ENCODE measurements at places on chromosomes 12 and 14. TPM values are rescaled to one million over a fixed set of nuclear protein-coding genes. Genes with fewer than 3 reads are reported as not detected.

DNA sequence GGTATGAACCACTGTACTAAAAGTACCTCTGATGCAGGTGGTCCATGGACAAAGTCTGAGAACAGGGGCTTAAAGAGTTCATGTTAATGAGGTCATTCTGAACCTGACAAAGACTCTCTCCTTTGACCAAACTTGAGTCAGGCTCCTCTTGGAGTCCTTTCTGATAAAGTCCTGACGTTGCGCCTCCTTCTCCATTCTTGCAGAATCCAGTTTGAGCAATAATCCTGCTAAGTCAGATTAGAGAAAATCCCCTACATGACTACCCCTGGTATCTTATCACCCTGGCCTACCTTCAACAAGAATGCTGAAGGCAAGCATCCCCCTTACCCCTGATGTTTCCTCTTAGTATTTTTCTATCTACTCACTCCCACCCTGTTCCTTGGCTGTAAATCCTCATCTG lies 46.0 kb upstream of the ISM2 start:
- DNase-seq: no peak
- H3K27me3 ChIP-seq: no peaks in the 10 kb centered on the region
- H3K4me1 ChIP-seq: no peaks in the 10 kb centered on the region
- H3K4me3 ChIP-seq: no peak overlapping the region
- H3K36me3 ChIP-seq: no peaks in the 10 kb centered on the region

DNA sequence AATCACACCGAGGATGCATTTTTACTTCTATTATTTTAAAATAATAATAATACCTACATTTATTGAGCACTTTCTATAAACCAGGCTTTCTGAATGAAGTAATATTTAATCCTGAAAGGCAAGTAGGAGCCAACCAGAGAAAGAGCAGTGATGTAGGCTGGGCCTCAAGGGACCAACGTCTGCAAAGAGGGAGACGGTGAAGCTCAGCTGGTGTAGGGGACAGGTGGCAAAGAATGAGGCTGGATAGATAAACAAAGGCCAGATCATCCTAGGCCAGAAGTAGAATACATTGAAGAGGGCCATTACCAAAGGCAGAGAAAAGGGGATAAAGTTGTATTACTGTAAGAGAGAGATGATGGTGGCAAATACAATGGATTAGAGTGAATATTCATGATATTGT lies 810 bp upstream of the TMBIM4 start:
- peak overlapping the region; percentile 79 for H3K4me3 ChIP-seq
- H3K27me3 ChIP-seq: no peaks in the 10 kb centered on the region
- H3K36me3 ChIP-seq: no peaks in the 10 kb centered on the region
- no peak overlapping the region for H3K27ac ChIP-seq

GRCh38 chr14:103520657-103521437 lies 1.8 kb downstream of the CKB start:
- peak overlapping the region; percentile 61 for H3K4me3 ChIP-seq
- peaks cover 10% of the 10 kb centered on the region for H3K4me1 ChIP-seq
- peak overlapping the region; percentile 11 for H3K27ac ChIP-seq
- DNase-seq: peak; percentile 92
- H3K27me3 ChIP-seq: no peaks in the 10 kb centered on the region

GRCh38 chr12:42996869-42997431 lies 407.4 kb upstream of the PRICKLE1 start:
- H3K4me3 ChIP-seq: no peak overlapping the region
- H3K4me1 ChIP-seq: no peaks in the 10 kb centered on the region
- no peak for DNase-seq
- H3K27me3 ChIP-seq: no peaks in the 10 kb centered on the region
- H3K36me3 ChIP-seq: no peaks in the 10 kb centered on the region

- no peak overlapping the region for H3K27ac ChIP-seq
- no peaks in the 10 kb centered on the region for H3K27me3 ChIP-seq
- DNase-seq: no peak
These were observed 173.0 kb upstream of the NTF3 start for GRCh38 chr12:5258926-5259325.

DNA sequence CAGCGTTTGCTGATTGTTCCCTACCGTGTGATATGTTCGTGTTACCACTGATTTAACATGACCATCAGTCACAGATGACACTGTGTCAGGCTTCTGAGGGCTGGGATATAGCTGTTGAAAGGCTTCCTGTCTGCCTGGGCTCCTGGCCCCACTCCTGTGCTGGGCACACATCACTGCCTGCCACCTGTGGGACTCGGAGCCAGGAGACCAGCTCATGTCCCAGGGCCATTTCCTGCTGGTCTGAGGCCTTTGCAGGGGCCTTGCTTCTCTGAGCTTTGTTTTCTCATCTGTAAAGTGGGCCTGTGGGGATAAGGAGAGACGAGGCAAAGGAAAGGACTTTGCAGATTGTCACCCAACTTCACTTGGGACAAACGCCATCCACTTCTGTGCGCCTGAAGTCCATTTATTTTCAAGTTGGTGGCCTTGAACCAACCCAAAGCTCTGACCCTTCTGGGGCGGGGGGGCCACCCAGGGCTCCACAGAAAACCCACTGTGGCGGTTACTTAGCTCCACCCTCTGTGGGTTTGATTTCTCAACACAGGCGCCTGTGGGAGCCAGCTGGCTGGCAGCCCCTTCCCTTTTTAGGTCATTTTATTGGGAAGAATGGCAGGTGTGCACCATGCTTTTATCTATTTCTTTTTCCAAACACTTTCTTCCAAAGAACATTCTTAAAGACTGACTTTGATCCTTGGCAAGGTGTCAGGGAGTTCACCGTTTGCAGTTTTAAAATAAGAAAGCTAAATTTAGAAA lies 54.1 kb downstream of the BEGAIN start:
- peaks cover 12% of the 10 kb centered on the region for H3K4me1 ChIP-seq
- H3K27ac ChIP-seq: no peak overlapping the region
- no peaks in the 10 kb centered on the region for H3K36me3 ChIP-seq
- H3K4me3 ChIP-seq: no peak overlapping the region
- no peaks in the 10 kb centered on the region for H3K27me3 ChIP-seq

- H3K4me3 ChIP-seq: no peak overlapping the region
- H3K27ac ChIP-seq: no peak overlapping the region
- H3K4me1 ChIP-seq: no peaks in the 10 kb centered on the region
These were observed 59.3 kb downstream of the LRCOL1 start for GRCh38 chr12:132550830-132551640.

DNA sequence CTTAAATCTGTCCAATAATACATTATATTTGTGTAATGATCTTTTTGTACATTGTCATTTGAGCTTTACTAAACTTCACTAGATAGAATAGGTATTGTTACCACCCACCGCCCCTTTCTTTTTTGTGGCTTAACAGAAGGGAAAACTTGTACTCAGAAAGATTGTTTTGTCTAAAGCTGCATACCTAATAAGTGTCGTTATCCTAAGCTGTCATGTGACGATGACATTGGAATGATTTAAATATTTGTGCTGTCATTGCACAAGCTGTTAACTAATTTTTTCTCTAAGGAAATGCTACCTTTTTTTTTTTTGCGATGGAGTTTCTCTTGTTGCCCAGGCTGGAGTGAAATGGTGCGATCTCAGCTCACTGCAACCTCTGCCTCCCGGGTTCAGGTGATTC lies 3.6 kb downstream of the DIP2B start:
- H3K4me1 ChIP-seq: peaks cover 4% of the 10 kb centered on the region
- no peak overlapping the region for H3K27ac ChIP-seq
- H3K4me3 ChIP-seq: no peak overlapping the region

GRCh38 chr14:70884595-70885342 lies 22.5 kb upstream of the PCNX1 start:
- H3K4me1 ChIP-seq: no peaks in the 10 kb centered on the region
- no peak overlapping the region for H3K4me3 ChIP-seq
- DNase-seq: no peak
- H3K36me3 ChIP-seq: no peaks in the 10 kb centered on the region
- no peaks in the 10 kb centered on the region for H3K27me3 ChIP-seq

The SERPINA4 gene
- not detected for total RNA-seq

The CELA1 gene
- total RNA-seq: not detected

The MAP3K9 gene
- 1.9 TPM for total RNA-seq

The PRH2 gene
- total RNA-seq: 0.43 TPM

The BDKRB2 gene
- total RNA-seq: 2.5 TPM

The DDN gene
- not detected for total RNA-seq

The FOXA1 gene
- not detected for total RNA-seq

Data from ovary (tissue), 10 donors.